T47D (cell line): ENCODE measurements at places on chromosomes 5 and 9.
A peak's percentile ranks its signal among the peaks of the same experiment; 100 is the strongest.

- DNase-seq: no peak
These were observed 14.0 kb downstream of the MORN5 start for GRCh38 chr9:122173670-122174069.

DNA sequence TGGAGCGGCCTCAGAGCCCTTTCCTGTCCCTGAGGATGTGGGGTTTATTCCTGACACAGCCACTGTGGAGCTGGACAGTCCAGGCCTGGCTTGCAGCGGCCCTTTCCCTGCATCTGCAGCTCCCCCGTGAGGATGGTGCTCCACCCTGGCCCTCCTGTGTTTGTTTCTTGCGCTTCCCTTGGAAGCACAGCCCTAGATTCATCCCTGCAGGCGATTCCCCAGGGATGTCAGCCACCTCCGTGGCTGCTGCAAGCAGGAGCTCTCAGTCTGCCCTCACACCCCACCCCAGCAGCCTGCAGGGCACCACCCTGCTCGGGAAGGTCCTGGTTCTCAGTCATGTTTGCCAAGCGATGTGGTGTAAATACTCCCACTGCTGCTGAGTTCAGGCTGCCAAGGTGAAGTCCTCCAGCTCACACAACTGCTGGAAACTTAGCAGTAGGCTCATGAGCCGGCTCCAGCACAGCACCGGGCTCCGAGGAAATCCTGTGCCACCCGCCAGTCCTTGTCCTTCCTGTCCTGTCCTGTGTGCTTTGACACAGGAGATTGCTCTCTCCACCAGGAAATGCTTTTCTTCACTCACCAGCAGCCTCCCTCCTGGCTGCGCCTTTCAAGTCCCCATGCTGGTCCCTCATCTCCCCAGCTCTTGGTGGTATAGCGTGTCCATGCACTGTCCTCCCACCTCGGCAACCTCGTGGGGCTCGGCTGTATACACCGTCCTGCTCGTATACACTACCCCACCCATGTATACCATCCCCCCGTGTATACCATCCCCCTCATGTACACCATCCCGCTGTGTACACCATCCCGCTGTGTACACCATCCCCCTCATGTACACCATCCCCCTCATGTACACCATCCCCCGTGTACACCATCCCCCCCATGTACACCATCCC, 16.2 kb downstream of the ROPN1L start:
- DNase-seq: no peak

- DNase-seq: no peak
These were observed 52.9 kb upstream of the VLDLR start for GRCh38 chr9:2568689-2569088.

DNA sequence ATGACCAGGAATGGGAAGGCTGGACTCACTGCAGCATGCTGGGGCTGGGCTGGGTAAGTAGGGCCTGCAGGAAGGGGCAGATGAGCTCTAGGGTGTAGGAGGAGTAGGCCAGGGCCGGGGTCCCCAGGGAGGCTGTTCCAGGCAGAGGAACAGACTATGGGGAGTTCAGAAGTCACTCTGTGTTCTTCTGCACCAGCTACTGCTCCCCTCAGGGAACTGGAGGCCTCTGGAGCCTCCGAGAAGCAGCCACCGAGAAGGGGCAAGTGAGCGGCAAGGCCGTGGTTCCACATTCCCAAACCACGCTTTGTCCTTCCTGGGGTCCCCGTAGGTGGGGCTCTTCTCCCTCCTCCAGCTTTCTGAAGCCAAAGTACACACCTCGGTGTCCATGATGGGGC, 8.4 kb upstream of the SLC2A6 start:
- DNase-seq: no peak

DNA sequence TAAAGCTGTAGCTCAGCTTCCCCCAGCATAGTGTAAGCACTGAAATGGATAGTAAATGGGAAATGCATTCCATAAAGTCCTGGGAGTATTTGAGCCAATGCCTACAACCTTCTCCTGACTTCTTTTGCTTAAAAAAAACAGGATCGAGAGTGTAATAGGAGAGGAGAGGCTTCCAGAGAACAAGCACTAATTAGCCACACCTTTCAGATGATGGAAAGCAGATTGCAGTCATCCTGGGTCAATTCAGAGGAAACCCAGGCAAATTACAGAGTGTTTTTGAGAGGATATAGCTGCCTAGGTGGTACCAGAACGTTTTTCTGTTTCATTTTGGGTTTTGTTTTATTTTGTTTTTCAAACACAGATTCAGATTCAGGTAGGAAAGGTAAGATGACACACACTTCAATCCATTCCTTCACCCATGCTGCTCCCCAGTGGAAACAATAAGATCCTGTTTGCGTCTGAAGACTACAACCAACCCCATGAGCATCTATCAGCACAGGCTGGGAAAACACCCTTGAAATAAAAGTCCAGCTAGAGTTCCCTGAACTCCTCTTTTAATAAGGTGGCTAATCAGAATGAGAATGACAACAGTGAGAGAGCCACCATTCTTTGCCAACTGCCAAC, 95.6 kb downstream of the RFK start:
- no peak for DNase-seq

DNA sequence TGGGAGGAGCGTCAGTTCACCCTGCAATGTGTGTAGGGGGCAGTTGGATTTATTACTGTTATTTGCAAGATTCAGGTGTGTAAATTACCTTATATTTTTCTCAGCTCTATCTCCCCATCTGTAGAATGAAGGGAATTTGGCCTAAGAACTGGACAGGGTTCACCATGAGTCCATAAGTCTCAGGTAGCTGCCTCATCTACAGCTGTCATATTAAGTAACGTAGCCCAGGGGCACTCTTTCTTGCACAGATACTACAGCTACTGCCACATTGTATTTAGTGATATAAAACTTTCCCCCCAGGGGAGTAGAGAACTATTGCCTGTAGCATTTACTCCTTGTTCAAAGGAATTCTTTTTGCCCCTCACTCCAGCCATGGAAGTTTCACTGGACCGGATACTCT, 301.4 kb upstream of the ZNF608 start:
- peak; percentile 56 for DNase-seq

DNA sequence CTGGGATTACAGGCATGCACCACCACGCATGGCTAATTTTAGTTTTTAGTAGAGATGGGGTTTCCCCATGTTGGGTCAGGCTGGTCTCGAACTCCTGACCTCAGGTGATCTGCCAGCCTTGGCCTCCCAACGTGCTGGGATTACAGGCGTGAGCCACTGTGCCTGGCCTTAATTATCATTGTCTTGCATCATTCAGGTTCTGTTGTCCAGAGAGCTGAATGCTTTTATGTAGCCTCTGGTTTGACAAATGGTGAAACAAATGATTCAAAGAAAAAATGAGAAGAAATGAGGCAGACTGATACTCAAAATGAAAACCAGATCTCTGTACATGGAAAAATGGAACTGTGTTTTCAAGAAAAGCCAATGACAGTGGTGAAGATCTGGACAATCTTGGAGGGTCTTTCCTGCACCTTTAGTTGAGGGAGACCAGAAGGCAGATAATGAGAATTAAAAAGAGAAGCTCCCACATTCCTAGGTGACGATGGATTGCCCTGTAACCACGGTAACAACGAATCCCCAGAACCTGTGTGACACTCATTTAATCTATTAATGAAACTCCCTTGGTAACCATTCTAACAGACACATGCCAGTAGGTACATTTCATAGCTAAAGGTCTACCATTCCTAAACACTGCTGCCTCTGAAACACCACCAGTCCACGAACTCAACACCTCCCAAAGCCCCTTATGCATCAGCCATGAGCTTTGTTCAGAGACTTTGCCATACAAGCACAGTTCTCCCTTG, 1.6 kb downstream of the TEX48 start:
- DNase-seq: no peak

DNA sequence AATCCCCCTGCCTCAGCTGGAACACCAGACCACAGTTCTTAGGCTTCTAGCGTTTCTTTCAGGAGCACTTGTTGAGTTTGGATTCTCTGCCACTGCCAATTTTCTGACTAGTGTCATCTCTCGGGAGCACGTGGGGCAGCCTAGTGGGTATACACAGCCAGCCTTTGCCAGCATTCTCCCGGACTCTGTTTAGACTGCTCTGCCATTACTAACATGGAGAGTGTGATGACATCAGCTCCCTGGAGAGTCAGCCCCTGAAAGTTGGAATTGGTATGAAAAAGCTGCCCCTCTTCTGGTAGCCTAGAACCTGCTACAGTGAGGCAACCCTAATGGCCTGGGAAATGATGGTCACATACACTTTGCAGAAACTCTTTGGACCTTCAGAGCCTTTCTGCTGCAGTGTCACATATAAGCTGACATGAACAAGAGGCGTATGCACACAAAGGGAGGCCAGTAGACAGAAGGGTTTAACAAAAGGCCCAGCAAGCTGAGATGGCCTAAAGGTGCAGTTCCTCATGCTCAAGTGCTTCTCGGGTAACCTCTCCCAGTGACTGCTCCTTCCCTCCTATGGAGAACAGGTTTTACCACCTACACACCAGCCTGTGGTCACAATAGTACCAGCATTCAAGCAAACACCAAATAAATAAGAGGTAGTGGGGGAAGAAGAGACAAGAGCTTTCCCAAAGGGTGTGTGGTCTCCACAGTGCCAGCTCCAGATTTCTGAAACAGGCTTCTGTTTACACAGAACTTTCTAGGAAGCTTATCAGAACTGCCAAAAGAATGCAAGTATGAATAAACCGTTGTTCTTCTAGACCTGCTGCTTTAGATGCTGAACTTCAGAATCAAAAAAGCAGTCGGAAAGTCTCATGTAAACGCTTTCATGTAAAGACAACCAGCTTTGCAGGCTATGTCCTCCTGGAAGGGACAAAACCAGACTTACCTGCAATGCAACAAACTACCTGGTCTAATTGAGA, 16.5 kb downstream of the SPACA9 start:
- peak; percentile 57 for DNase-seq

DNA sequence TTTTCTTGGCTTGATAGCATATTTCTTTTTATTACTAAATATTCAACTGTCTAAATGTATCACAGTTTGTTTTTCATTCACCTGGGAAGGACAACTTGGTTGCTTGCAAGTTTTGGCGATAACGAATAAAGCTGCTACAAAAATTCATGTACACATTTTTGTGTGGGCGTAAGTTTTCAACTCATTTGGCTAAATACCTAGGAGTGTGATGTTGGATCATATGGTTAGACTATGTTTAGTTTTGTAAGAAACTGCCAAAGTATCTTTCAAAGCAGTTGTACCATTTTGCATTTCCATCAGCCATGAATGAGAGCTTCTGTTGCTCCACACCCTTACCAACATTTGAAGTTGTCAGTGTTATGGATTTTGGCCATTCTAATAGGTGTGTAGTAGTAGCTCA, 428.0 kb downstream of the ACTL7B start:
- no peak for DNase-seq

GRCh38 chr5:127583866-127584265, 65.0 kb upstream of the CTXN3 start:
- DNase-seq: no peak

GRCh38 chr5:24208686-24209106, 436.1 kb downstream of the CDH10 start:
- DNase-seq: no peak

DNA sequence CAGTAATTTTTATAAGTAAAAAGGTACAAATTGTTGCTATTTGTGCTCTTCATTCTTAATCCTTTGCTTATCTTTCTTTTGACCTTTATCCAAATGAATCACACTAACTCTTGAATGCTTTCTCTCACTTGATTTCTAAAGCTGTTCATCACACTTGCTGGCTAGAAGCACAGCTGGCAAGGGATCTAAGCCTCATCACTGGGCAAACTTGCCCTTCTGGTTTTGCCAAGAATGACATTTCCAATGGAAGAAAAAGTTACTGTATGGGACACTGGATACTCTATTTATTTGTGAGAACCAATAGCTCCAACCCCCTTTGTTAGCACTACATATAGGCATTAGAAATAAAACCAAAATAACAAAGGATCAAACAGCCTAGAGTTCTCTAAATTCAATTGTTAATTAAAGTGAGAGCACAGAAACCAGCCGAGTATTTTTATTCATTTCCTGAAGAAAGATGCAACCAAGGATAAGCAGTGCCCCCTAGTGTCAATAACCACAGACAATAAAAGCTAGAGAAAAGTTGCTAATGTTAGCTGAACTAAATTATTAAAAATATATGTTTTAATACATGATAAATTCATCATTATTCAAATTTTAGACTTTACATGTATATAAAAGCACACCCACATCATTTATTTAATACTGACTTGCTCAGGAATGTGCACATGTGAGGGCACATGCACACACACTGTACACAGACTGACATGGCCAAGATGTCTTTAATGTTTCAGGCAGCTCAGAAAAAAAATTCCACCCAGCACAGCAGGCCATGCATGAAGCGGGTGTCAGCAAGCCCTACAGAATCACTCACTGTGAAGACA, 59.8 kb upstream of the POU5F2 start:
- peak; percentile 77 for DNase-seq

DNA sequence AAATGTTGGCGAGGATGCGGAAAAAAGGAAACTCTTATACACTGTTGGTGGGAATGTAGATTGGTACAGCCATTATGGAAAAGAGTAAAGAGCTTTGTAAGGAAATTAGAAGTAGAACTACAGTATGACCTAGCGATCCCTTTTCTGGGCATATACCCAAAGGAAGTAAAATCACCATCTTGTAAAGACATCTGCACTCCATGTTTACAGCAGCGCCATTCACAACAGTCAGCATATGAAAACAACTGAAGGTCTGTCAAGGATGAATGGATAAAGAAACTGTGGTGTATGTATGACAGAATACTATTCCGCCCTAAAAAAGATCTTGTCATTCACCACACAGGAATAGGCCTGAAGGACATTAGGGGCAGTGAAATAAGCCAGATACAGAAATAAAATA, 27.7 kb upstream of the SLC25A51 start:
- no peak for DNase-seq

DNA sequence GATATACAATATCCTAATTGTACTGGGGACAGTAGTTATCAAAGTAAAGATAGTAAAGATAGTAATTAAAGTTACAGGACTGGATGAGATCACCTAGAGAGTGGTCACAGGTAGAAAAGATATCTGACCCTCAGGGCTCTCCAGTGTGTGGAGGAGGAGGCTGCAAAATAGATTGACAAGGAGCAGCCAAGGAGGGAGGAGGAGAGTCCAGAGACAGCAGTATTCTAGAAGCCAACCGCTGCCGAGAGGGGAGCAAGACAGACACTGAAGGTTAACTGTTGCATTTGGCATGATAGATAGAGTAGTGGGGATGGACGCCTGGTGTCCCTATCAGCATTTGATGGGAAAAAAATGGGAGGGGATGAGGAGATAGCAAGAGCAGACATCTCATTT, 17.0 kb upstream of the F2RL1 start:
- DNase-seq: no peak

DNA sequence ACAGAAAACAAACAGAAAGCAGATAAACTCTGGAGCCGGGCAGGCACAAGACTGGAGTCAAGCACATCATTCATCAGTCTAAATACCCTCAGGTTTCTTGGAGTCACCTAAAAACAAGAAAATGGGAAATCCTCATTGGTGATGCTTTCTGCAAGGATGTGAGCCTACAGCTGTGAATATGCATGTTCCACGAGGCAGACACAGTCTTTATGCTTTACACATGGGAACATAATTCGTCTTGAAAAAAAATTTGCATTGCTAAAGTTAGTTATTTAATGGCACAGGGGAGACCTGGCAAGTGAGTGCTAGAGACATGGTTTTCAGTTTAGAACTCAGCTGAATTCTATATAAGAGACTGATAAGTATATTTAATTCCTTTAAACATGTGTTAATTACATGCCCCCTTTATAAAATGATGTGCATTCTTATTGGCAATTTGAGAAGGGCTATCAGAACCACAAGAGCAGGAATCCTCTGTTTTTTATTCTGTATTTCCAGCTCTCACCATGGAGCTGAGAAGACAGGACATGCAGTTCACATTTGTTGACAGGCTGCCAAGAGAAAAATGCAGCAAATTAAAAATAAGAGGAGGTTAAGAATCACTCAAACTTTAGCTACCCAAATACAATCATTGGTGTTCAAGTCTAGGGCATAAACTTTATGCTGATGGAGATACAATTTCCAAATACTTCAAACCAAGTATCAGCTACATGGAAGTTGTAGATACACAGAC, 438.0 kb upstream of the MPDZ start:
- DNase-seq: peak; percentile 7
